ENCODE measurements at places on chromosomes 5 and 9. TPM values are rescaled to one million over a fixed set of nuclear protein-coding genes. Genes with fewer than 3 reads are reported as not detected.

FEM1C gene
- total RNA-seq = 23.5 TPM

GRCh38 chr5:78763659-78764189 is 115.2 kb upstream of the LHFPL2 start:
- H3K27ac ChIP-seq = no peak overlapping the region
- DNase-seq = no peak
- H3K27me3 ChIP-seq = no peaks in the 10 kb centered on the region
- H3K4me1 ChIP-seq = no peaks in the 10 kb centered on the region
- H3K4me3 ChIP-seq = no peak overlapping the region

GRCh38 chr9:105483618-105484017 is 35.8 kb downstream of the FSD1L start:
- DNase-seq = no peak
- no peaks in the 10 kb centered on the region for H3K4me1 ChIP-seq
- no peak overlapping the region for H3K27ac ChIP-seq
- no peaks in the 10 kb centered on the region for H3K27me3 ChIP-seq
- H3K4me3 ChIP-seq = no peak overlapping the region
- H3K36me3 ChIP-seq = no peaks in the 10 kb centered on the region

DNA sequence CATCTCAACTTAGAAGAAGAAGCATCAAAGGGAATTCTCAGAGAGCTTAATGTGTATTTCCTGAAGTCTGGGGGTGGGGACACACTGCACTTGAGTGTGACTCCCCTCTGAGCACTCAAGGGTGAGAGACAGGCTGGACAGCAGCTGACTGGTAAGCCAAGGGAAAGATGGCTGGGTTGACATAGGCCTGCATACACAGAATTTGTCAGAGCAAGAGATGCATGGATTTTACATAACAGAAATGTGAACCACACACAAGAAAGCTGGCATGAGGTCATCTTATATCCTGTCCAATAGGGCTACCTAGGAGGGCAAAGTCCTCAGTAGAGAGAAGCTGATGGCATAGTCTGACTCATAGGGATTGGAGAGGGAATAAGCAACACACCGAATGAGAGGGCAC is 114.3 kb upstream of the EPB41L4A start:
- no peak overlapping the region for H3K27ac ChIP-seq
- H3K27me3 ChIP-seq = no peaks in the 10 kb centered on the region
- no peaks in the 10 kb centered on the region for H3K36me3 ChIP-seq
- H3K4me3 ChIP-seq = no peak overlapping the region
- peaks cover 4% of the 10 kb centered on the region for H3K4me1 ChIP-seq
- DNase-seq = peak; percentile 48

EQTN gene
- 2.4 TPM for total RNA-seq

- no peak overlapping the region for H3K27ac ChIP-seq
- H3K4me3 ChIP-seq = no peak overlapping the region
- H3K27me3 ChIP-seq = no peaks in the 10 kb centered on the region
- no peaks in the 10 kb centered on the region for H3K4me1 ChIP-seq
Observed at GRCh38 chr5:99133921-99134320, 205.1 kb upstream of the CHD1 start.

GRCh38 chr9:134486596-134486995 is 155.0 kb upstream of the COL5A1 start:
- H3K27ac ChIP-seq = no peak overlapping the region
- DNase-seq = no peak
- no peak overlapping the region for H3K4me3 ChIP-seq
- no peaks in the 10 kb centered on the region for H3K27me3 ChIP-seq
- H3K36me3 ChIP-seq = no peaks in the 10 kb centered on the region

DNA sequence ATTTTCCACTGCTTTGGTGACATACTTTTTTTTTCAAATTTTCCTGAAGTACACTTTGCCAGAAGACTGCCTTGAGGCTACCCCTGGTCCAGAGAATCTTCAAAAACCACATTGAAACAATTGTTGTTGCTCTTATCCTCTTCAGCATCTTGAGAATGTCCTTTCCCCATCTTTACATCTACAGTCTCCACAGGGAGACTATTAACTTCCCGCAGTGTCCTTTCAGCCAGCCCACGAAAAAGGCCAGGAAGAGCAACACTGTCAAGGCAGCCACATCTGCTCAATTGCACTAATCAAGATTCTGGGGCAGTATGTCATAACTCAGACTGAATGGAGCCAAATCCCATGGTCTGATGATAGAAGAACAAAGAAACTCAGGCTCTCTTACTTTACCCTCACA is 148.3 kb downstream of the ENC1 start:
- H3K27me3 ChIP-seq = no peaks in the 10 kb centered on the region
- H3K4me1 ChIP-seq = no peaks in the 10 kb centered on the region
- no peak overlapping the region for H3K27ac ChIP-seq

RFK gene
- total RNA-seq = 26.8 TPM

DNA sequence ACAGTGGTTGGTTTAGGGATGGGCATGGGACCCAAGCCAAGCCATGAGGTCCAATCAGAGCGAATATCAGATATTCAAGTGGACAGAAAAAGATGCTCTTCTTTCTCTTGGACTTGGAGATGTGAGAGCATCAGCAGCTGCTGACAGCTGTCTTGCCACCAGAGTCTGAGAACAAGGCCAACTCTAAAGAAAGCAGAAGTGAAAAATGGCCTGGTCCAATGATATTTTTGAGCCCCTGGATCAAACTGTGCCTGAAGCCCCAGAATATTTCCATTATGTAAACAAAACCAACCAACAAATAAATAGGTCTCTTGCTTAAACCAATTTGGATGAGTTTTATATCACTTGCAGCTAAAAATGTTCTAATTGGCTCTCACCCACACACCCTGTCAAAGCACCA is 30.7 kb upstream of the JADE2 start:
- no peaks in the 10 kb centered on the region for H3K36me3 ChIP-seq
- H3K27me3 ChIP-seq = no peaks in the 10 kb centered on the region
- no peak overlapping the region for H3K27ac ChIP-seq
- no peak overlapping the region for H3K4me3 ChIP-seq

DNA sequence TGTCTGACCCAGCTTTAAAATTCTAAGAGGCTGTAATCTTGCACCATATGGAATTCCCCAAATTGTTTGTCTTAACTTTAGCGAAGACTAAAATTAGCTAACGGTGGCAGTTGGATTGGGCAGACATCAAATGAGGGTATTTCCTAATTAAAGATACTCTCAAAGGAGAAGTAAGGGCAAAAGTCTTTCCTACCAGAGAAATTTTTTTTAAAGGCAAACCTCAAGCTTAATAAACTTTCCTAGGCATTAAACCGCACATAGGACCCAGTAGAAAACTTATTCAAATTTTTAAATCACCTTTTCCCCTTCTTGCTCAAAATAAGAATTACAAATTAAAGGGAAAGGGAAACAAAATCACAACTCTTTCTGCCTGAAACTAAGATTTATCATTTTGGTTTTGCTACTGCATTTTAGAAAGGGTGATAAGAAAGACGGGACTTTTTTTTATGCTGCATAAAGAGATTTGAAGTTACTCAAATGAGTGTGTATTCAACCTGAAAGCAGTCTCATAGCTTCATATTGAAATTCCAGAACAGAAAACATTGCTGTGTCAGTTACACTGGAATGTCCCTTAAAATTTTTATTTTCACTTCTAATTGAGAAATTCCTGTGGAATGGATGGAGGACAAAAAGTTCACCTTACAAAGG is 189.1 kb upstream of the PTGER4 start:
- H3K36me3 ChIP-seq = no peaks in the 10 kb centered on the region
- H3K27me3 ChIP-seq = no peaks in the 10 kb centered on the region
- H3K27ac ChIP-seq = no peak overlapping the region
- no peaks in the 10 kb centered on the region for H3K4me1 ChIP-seq
- no peak overlapping the region for H3K4me3 ChIP-seq
- no peak for DNase-seq

DNA sequence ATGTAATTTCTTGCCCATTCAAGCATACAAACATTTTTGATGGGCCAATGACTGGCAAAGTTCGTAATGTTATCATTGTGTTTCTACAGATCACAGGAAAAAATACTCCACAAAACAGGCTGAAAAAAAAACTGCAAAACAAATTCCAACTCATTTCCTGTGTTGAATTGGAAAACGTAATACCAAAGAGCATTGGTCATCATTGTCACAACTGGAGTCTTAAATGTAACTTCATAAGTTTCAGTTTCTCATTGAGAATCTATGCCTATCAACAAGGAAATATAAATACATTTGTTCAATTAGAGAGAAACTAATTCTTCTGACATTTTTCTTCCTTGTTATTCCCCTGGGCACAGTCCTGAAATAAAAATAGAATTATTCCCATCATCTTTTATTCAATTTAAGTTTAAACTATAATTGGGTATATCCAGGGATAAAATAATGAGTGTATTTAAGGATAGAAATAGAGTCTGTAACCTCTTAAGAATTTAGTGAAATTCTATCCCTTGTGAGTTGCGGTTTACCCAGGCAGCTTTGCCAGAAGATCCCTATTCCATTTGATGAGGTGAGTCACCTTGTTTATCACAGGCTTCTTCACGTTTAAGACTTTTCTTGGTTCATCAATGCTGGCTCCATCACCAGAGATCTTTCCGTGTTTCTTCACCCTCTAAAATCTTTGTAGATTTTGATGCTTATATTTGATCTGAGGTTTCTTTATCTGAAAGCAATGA is 112.7 kb upstream of the ITGA1 start:
- H3K4me3 ChIP-seq = no peak overlapping the region
- H3K36me3 ChIP-seq = no peaks in the 10 kb centered on the region
- no peaks in the 10 kb centered on the region for H3K27me3 ChIP-seq
- H3K27ac ChIP-seq = no peak overlapping the region
- DNase-seq = no peak

HACD4 gene
- total RNA-seq = 12.1 TPM

DNA sequence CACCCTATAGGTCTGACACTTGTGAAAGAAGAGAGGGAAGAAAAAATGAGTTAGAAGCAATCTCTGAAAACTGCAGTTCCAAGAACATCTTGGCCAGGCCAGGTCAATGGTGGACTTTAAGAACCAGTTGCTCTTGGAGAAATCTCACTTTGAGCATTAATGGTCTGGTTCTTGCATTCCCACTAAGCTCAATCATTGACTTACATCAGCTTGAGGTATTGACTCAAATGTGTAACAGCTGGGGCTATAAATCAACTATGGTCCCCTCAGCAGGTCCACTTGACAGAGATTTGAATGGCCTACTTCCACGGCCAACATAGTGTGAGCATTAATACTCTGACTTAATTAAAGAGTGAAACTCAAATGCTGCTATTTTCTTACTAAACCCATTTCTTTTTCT is 357.8 kb upstream of the RGMB start:
- no peaks in the 10 kb centered on the region for H3K27me3 ChIP-seq
- DNase-seq = no peak
- no peak overlapping the region for H3K27ac ChIP-seq
- no peaks in the 10 kb centered on the region for H3K4me1 ChIP-seq

GRCh38 chr9:36415822-36416525 is 15.9 kb upstream of the RNF38 start:
- no peak overlapping the region for H3K4me3 ChIP-seq
- DNase-seq = no peak
- H3K4me1 ChIP-seq = peaks cover 9% of the 10 kb centered on the region
- H3K36me3 ChIP-seq = peaks cover under 1% of the 10 kb centered on the region

DNA sequence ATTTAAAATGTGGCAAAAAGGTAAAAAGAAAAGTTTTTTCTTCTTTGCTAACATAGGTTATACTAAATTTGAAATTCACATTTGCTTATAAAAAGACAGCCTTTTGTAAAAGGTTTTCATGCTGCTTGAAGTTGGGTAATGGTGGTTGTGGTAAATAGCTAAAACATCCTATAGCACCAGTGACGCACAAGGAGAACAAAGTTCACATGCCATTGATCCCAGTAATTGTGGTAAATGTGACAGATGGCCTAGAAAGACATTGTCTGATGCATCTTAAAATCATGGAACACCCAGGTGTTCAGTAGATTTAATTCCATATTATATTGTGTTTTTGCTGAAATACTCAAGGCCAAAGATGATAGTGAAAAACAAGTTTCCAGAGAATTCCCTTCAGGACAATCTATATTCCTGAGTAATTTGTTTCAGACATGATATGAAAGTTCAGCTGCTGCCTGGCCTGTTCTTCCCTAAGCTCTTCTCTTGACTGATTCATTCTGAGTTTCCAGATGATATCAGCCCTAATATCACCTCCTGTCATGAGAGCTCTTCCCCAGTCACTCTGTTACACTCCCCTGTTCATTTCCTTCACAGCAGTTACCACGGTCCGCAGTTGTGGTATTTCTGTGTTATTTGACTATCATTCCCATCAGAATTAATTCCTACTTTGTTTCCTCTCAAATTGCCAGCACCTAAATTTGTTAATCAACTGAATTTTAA is 4.6 kb upstream of the FBXL17 start:
- H3K36me3 ChIP-seq = no peaks in the 10 kb centered on the region
- no peak for DNase-seq
- H3K27ac ChIP-seq = no peak overlapping the region
- no peaks in the 10 kb centered on the region for H3K4me1 ChIP-seq

- H3K4me1 ChIP-seq = peaks cover 4% of the 10 kb centered on the region
- H3K27ac ChIP-seq = no peak overlapping the region
- no peak for DNase-seq
Observed at GRCh38 chr5:59525957-59526356, 367.6 kb downstream of the PDE4D start.

GRCh38 chr5:82720213-82721086 is 356.7 kb downstream of the TMEM167A start:
- no peak overlapping the region for H3K27ac ChIP-seq
- no peaks in the 10 kb centered on the region for H3K27me3 ChIP-seq
- H3K4me3 ChIP-seq = no peak overlapping the region
- H3K4me1 ChIP-seq = no peaks in the 10 kb centered on the region
